GM12864 (cell line): ENCODE measurements at places on chromosomes 7 and 10.
A peak's percentile ranks its signal among the peaks of the same experiment; 100 is the strongest.

DNA sequence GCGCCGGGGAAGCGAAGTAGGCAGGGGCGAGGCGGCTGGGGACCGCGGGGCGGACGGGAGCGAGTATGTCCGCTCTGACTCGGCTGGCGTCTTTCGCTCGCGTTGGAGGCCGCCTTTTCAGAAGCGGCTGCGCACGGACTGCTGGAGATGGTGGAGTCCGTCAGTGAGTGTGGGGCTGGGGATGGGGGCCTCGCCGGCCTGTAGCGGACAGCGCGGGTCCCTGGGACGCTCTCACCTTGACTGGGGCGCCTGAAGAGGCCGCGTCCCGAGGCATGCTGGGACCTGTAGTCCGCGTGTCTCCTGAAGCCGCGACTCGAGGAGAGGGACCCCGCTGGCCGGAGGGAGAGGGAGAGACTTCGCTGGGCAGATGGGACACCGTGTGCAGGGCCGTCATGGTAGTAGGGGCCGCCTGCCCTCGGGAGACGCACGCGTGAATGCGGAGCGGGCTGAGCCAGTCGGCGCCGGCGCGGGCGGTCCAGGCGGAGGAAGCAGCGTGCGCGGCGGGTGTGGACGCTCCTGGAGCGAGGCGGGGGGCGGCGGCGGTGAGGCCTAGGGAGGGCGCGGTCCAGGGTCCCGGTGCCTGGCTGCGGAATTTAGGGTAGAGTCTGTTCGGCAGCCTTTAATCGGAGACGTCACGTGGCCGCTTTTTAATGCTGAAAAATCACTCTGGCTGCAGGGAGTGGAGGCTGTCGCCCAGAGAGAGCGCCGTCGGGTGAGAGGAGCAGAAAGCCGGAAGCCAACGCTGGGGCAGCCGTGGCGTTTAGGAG, at the start of gene NDUFB2:
Gene NDUFB2, plus strand, starts transcription at position 29 of the 767 bp plus-strand sequence. Its CDS starts 37 bp downstream, at position 66.
- peak; percentile 48 for DNase-seq

DNA sequence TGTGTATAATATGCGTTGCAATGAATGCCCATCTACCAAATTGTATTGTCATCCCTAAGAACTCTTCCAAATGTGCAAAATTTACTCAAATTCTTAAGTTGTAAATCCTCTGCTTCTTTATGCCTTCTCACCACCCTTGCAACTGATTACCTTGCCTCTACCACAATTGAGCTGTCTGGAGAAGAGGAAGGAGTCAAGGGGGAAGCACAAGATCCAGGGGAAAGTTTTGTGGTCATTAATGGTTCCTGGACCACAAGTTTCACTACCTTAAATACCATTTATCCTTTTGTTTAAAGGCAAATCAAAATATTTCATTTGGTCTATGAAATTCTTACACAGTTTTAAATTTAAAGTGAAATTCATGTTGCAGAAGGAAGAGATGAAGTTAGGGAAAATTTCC, 16.7 kb downstream of the CRPPA start:
- DNase-seq, result no peak

DNA sequence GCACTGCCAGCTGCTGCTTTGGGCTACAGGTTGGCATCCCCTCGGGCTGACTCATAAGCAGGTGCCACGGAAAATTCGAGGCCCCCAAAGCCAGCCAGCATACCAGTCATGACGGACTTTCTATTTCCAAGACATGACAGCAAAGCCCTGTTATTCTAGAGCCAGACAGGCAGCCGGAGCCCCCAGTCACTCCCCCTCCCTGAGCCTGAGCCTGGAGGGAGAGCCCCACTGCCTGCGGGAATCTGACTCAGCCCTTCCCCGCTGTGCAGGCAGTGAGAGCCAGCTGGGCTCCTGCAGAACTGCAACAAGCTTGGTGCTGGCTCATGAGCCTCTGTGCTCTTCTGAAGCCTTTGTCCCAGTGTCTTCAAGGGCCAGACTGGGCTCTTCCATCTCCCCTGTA, 15.8 kb downstream of the BTBD16 start:
- no peak for DNase-seq

GRCh38 chr10:113743594-113743993, 7.9 kb upstream of the PLEKHS1 start:
- no peak for DNase-seq

DNA sequence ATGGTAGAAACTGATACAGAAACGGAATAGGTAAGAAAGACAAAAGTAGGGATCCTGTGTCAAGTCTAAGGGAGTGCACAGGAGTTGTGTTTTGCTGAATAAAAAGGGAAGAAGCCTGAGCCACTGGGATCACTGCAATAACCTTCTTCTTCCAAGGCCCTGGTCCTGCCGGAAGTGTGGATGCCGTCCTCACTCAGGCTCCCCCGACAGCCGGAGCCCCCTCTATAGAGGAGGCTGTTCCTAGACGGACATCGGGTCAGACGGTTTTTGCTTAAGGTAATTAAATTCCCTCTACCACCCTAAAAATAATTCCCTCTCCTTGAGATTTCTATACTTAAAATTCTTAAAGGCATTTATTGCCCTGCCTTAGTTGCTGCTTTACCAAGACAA, 566.9 kb downstream of the PTPRN2 start:
- DNase-seq, result no peak

GRCh38 chr7:55130395-55131141, 111.8 kb downstream of the EGFR start:
- DNase-seq, result no peak

DNA sequence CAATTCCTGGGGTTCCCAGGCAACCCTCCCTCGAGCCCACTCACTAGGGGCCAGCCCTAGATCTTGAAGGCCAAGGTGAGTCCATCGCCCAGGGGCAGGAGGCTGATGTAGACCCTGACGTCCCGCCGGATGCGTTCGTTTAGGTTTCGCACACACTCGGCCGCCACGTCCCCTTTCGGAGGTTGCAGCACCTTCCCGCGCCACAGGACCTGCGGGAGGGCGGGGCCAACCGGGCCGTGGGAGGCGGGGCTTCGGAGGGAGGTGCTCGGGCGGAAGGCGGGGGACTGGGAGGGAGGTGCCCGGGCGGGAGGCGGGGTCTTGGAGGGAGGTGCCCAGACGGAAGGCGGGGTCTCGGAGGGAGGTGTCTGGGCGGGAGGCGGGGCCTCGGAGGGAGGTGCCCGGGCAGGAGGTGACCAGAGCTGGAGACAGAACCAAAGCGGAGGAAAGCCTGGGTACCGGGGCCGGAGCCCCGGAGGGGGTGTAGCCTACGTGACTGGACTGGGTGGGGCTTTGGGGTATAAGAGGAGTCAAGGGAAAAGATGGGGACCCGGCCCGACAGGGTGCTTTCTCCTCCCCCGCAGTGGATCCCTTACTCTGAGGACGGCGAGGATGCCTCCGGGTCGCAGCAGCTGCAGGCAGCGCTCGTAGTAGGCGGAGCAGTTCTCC, 1.6 kb downstream of the COMTD1 start:
- peak; percentile 70 for DNase-seq

DNA sequence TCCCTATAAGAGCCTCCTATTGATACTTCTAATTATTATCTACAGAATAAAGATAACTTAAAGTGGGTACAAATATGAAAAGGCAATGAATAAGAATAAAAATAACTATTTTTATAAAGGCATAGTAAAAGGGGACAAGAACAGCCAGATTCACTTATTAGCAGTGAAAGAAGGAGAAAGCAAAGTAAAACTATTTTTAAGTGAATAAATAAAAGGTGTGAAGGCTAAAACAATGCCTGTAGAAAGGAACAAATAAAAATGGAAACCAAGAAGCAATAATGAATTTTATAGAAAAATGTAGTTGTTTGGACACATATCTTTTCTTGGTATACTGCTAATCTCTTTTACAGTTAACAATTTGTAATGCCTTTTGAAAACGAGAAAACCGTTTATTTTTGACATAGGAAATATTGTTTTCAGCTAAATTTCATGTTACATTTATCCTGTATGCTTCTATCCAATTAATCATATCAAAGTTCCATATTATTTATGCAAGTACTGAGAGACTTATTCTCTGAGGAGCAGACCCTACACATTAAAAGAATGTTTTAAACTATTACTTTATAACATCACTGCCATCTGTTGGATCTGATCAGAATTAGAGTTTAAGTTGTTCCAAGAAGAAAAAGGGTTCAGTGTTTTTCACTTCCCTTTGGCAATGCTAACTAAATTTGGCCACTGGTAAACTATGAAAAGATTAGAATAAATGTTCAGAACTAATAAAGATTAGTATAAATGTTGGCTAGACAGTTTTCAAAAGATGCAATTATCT, 59.1 kb downstream of the ARMC3 start:
- DNase-seq, result peak; percentile 24

DNA sequence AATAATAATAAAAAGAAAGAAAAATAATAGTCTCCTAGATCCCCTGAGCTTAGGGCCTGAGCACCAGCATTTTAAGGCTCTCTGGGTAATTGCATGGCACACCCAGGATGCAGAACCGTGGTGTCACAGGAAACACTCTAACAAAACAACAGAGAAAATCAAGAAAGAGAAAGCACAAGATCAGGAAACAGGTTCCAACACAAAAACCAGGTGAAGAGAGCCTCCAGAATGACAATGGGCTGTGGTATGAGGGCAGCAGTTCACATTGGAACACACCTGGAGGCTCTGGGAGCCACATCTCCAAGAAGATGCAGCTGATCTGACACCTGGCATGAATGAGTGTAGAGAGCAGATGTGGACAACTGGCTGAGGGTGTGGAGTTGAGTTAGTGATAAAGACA, 7.1 kb downstream of the MMRN2 start:
- no peak for DNase-seq

- no peak for DNase-seq
These were observed 207.0 kb upstream of the ZMIZ1 start for GRCh38 chr10:78861529-78862327.

- no peak for DNase-seq
These were observed 5.7 kb downstream of the ARHGAP22 start for GRCh38 chr10:48598936-48599829.

- DNase-seq, result no peak
These were observed 4.3 kb upstream of the MARVELD1 start for GRCh38 chr10:97708976-97709946.

- DNase-seq, result no peak
These were observed 2.5 kb upstream of the TMEM178B start for GRCh38 chr7:141071260-141071854.

- DNase-seq, result no peak
These were observed 25.3 kb upstream of the CUX1 start for GRCh38 chr7:101792051-101792681.

DNA sequence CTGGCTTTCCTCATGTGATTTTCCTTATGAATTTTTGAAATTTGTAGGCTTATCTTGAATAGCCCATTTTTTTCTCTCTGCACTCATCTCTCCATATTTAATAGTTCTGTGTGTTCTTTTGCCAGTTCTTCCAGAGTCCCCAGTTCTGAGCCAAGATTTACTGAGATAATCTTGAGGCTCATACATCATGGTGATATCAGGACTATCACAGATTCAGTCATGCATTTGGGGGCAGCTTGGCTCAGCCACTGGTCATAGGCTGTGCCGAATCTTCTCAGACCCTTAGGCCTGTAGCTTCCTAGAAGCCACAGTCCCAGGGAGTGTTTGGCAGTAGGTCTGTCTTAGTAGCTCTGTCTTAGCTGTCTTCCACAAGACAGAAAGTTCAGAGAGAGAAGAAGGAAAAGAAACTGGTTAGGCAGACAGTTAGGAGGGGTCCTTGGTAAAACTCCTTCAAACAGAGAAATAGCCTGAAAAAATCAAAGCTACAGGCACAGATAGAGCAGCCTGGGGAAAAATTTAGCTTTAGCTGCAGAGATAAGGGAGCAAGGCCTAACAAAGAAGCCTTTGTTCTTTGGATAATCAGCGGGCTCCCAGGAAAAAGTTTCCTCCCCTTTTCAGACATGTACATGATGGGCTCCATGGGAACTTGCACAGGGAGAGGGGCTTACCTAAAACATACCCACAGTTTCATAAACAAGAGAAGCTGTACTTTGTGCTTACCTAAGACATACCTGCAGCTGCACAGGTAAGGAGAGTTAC, 29.1 kb downstream of the FAS start:
- no peak for DNase-seq

DNA sequence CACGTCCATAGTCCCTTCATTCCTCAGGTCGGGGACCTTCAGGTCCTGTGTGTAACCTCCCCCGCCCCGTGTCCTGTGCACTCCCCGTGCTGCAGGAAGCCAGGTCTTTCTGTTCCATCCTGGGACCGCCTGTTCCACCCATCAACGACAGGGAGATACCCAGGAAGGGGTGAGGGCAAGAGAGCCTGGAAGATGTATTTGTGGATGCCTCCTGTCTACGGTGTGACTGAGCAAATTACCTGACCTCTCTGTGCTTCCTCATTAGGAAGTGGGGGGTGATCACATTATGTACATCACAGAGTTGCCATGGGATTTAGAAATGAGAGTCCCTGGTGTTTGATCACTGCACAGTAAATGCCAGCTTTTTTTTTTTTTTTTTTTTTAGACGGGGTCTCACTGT, 46.3 kb downstream of the GRID2IP start:
- no peak for DNase-seq

DNA sequence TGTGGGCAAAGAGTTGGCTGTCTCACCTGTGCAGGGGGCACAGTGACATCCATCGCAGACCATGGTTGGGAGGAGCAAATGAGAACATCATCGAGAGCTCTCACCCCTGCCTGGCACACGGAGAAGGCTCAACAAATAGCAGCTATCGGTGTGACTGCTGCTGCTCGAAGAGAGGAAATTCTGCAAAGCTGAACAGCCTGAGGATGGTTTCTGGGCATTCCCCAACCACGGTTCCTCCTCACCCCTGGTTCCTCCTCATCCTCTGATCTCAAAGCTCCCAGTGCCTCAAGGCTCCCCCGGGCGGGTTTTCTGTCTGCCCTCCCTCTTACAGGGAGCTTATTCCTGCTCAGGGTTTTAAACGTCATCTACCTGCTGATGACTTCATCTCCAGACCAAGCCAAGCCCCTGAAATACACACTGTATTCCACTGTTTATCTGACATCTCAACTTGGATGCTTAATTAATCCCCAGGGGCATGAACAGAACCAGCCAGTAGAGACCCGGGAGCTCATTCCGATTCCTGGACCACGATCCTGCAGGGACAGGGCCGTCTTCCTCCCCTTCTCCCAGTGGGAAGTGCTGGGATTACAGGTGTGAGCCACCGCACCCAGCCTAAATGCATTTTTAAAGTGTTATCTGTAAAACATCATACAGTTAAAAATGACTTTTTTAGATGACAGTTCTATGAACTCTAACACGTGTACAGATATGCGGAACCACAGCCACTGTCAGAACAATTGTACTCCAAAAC, 19.5 kb upstream of the NOM1 start:
- DNase-seq, result no peak

GRCh38 chr10:95663496-95663895, 7.0 kb upstream of the ALDH18A1 start:
- no peak for DNase-seq

DNA sequence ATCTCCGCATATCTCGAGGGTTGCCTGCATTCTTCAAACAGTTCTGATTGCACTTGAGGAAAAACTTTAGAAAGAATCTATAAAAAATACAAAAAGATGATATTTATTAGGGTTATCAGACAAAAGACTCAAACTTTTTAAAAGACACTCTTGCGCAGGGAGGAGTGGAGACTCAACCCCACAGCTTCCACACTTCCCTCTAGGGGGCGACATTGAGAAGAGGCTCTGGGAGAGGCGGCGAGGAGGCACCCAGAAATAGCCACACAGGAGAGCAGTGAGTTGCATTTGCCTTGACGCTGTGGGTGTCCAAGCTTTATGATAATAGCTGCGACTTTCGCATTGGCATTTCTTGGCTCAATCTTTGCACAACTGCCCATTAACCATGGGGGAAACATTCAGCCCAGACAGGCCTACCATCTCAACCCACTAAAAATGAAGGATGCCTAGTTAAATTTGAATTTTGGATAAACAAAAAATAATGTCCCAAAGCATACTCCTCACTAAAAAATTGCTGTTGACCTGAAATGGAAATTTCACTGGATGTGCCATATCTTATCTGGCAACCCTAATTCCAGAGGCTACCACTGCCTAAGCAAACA, 86.2 kb downstream of the EBF3 start:
- DNase-seq, result no peak
